ENCODE measurements at places on chromosomes 1 and 21.
A peak's percentile ranks its signal among the peaks of the same experiment; 100 is the strongest.

DNA sequence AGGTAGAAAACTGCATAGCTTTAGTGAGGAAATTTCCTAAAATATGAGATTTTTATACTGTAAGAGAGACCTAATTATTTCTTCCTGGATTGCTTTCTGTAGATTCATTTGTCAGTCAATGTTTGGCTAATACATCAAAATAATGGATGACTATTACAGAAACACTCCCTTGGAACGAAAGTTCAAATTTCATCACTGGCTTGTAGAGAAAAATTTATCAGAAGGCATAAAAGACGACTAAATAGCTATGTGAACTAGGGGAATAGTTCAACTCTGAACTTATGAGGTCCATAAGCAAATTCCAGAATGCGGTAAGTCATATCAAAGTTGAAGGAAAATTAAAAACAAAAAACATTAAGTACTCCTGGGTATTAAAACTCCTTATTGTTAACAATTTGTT lies 36.0 kb downstream of the WNT2B start:
- DNase-seq = no peak

GRCh38 chr1:116817582-116818064 lies 63.4 kb downstream of the CD2 start:
- peak; percentile 47 for DNase-seq

GRCh38 chr1:212514056-212514614 lies 81.4 kb downstream of the NENF start:
- no peak for DNase-seq

DNA sequence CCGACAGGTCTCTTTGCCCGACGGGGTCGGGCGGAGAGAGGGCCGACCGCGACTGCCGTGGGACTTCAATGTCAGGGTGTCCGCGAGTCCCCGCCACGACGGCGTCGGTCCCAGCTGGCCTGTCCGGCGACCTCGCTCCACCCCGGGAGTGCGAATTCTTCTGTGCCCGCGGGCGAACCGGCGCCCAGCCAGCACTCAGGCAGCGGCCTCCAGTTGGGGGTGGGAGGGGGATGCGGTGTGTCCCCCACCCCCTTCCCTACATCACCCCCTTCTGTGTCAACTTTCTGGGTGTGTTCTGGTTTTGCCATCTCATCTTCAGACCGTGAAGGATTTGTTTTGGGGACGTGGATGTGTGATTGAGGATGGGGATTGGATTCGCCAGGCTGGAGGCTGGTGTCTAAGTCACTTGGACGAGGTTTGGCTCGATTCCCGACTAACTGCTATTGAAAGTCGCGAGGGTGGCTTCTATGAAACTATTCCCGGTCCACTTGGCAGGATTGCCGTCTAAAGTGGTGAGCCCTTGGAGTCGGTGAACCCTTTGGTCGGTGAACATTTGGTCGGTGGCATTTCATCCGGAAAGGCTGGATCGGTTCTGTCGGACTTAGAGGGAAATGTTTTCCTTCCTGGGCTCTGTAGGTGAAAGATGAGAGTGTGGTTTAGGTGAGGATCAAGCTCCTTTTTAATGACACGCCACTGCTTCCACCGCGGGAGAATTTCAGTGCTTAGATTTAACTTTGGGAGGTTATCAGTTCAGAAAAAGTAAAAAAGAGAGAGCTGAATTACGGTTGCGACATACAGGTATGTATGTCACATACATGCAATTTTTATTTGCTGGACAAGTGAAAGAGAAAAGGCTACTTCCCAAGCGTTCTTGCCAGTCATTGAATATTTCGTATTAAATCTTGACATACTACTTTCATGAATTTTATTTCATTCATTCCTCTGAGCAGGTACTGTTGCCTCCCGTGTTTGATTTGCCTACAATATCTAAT lies 771 bp downstream of the ABCD3 start:
- DNase-seq = no peak

- DNase-seq = no peak
Observed at GRCh38 chr1:8875216-8875861, 3.1 kb downstream of the ENO1 start.

GRCh38 chr1:185157599-185158412 lies 839 bp downstream of the SWT1 start:
- DNase-seq = no peak

DNA sequence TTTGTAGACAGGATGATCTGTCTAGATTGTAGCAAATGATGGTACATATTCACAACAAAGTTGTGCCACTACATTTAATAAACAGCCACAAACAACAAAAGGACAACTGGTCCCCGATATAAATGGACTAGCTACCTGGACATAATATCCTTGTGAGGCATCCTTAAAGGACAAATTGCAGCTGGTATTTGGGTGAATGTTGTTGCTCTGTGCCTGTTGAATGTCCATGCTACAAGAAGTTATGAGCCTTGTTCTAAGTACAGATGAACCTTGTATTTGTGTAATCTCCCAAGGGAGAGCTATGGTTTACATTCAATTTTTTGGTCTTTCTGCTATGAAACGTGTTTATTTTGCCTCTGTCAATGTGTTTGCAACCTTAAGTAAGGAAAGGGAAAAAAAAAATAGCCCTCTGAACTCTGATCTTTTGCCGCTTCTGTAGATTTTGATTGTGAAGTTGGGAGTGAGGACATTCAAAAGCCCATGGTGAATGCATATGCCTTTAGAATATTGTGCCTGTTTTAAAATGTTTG lies 26.5 kb downstream of the SFT2D2 start:
- no peak for DNase-seq

DNA sequence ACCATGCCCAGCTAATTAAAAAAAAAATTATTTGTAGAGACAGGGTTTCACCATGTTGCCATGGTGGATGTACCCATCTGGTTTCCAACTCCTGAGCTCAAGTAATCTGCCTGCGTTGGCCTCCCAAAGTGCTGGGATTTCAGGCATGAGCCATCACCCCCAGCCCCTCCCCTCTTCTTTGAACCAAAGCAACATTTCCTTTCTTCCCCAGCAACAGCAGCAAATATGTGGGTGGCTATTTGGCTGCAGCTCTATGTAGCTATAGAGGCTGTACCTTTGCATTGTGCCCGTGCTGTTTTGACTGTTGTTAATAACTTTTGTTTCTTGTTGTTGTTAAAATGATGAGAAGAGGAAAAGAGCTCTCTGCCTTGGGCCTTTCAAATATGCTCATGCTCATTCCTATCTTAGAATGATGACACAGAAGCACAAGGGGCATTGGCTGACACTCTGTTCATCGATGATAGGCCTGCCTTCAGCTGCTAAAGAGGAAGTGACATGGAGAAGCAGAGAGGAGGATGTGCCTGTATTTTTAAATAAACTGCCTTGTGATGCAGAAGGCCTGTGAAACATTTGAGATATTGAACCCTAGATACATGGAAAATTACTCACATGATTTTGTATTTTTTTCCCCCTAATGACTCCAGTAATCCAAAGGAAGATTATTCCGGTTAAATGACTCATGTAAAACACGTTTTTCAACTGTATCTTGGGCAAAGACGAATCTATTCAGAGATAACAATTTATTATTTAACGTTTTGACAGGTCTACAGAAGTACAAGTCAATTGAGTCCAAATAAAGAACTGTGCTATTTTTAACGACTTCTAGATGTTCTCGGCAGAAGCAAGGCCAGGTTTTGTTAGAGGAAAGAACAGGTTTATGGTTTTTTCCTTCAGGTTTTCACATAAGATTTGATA lies 20.5 kb upstream of the XPR1 start:
- no peak for DNase-seq

DNA sequence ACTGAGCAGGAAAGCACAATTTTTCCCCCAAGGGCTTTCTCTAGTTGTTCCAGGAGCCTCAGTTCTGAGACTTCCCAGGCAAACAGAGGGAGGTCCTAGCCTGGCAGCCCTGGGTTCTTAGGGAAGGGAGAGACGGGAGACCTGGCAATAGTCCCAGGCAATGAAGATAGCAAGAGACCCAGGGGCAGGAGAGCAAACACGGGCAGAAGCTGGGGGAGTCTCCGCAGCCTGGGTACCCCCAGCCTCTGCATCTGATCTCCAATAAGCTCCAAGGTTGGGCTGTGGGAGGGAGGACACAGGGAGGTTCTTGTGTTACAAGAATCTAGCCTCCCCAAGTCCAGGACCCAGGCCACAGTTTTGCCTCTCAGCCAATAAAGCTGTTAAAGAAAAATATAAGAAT lies 2.4 kb downstream of the BLACAT1 start:
- DNase-seq = no peak

DNA sequence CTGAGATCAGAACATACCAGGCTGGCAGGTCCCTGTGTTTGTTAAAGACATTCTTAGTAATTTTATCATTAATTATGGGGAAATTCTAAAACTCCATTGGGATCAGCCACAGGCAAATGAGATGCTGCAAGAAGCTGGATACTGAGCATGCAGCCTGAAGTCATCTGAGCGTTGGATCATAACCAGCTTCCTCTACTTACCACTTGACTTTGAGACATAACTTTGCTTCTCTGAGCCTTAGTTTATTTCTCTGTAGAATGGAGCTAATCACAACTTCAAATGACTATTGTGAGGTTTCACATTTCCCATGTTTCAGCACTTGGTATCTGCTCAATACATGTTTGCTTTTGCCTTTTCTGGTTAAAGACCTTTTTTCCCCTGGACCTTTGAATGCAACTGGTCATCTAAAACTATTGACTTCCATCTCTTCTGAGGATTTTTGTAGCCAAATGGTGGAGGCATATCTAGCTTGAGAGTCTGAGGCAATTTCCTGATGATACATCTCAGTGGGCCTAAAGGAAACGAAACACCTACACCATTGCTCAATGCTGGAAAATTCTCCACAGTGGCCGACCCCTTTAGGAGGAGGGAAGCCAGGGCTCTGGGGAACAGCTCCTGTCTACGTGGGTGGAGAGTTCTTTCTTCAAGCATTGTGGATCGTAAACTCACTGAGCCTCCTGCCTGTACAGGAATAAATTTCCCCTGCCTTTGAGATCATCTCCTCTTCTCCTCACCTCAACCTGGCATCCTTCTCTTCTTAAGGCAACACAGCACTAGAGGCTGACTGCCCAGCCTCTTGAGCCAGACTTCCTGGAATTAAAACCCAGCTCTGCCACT lies 109.1 kb upstream of the HOOK1 start:
- no peak for DNase-seq

- DNase-seq = no peak
Observed at GRCh38 chr1:41805771-41806471, 112.8 kb downstream of the HIVEP3 start.

DNA sequence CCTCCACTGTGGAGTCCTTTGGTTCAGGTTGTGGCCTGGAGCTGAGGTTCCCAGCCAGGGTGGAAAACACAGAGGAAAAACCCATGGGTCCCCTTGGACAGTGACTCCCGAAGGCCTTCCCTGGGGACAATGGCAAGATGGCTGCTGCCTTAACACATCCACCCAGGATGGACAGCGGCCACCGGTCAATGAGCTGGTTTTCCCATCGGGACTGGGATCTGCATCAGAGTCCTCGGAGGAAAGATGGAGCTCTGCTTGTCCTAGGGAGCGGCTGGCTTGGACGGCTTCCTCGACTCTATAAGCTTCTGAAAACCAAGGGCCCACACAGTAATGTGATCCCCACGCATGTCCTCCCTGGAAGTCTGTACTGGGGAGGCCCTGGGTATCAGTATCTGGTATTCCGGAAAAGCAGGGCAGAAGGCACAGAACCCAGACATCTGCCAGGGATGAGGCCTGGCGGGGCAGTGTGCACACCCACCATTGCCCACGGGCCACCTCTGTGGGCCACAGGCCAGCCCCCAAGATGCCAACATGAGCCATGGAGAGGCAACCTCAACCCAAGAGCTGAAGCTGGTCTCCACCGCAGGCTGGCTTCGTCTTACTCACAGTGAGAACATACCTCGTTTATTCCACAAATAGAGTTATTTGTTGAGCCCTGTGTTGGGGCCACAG lies 94.7 kb upstream of the VAMP3 start:
- DNase-seq = no peak

GRCh38 chr1:235275223-235275622 lies 52.8 kb downstream of the ARID4B start:
- DNase-seq = peak; percentile 18

- no peak for DNase-seq
Observed at GRCh38 chr1:163927493-163927892, 605.7 kb downstream of the NUF2 start.

- no peak for DNase-seq
Observed at GRCh38 chr1:8831340-8831739, 13.9 kb upstream of the RERE start.

- DNase-seq = no peak
Observed at GRCh38 chr1:28663871-28664470, 4.6 kb upstream of the GMEB1 start.

DNA sequence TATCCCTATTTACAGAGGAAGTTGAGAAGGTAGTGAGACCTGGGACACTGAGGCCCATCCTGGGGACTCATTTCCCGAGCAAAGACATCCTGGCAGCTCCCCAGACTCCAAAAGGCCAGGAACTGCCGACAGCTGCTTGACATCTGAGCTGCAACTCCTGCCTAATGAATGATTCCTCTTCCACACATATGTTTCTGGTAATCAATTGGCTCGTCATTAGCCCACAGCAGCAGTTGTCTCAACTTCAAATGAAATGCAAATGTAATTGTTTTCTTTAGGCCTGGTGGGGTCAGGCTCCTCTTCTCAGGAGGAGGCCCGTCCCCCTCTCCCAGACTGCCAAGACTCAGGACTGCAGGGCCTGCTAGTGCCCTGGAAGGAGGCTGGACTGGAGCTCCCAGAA lies 61.8 kb upstream of the DISP3 start:
- DNase-seq = no peak

DNA sequence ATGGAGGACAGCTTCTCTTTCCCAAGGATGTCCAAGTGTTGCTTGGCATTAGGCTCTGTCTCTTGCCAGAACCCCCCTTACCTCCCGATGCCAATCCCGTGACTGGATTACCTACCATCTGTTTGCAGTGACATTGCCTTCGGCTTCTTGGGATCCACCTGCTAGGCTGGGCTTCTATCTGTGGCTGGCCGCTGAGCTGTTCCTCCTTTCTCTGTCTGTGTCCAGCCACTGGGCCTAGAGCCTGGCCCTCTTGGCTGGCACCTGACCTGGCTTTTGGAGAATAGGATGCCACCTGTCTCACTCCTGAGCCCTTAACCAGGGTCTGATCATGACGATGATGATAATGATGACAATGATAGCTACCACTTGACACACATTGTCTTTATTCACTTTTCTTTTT lies 41.6 kb upstream of the STUM start:
- DNase-seq = no peak

- no peak for DNase-seq
Observed at GRCh38 chr1:168966217-168966616, 140.3 kb upstream of the ATP1B1 start.

- no peak for DNase-seq
Observed at GRCh38 chr1:9025449-9025848, 774 bp downstream of the SLC2A7 start.
